ENCODE measurements at places on chromosomes 12 and 14.
A peak's percentile ranks its signal among the peaks of the same experiment; 100 is the strongest.

GRCh38 chr12:105229371-105229770, 6.6 kb downstream of the APPL2 start:
- no peak for DNase-seq

DNA sequence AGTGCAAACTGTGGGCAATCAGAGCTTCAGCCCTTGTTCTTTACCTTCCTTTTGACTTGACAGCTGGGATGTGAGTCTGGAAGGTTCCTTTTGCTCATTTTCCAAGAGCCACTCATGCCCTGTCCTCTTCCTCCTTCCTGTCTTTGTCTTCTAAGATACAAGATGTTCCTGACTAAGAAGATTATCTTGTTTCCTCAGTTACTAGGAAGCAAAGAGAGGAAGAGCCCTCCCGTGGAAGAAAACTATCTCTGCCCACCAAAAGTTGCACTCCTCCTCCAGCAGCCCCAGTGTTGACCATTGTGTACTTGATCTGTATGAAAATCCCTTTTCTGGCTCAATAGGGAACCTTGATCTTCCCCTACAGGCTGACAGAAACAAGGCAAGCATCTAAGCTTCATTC, 138.0 kb downstream of the C12orf75 start:
- no peak for DNase-seq

- no peak for DNase-seq
These were observed 9.7 kb downstream of the SP1 start for GRCh38 chr12:53389702-53390101.

GRCh38 chr14:76767681-76768656, 6.7 kb downstream of the VASH1 start:
- DNase-seq: peak; percentile 24

DNA sequence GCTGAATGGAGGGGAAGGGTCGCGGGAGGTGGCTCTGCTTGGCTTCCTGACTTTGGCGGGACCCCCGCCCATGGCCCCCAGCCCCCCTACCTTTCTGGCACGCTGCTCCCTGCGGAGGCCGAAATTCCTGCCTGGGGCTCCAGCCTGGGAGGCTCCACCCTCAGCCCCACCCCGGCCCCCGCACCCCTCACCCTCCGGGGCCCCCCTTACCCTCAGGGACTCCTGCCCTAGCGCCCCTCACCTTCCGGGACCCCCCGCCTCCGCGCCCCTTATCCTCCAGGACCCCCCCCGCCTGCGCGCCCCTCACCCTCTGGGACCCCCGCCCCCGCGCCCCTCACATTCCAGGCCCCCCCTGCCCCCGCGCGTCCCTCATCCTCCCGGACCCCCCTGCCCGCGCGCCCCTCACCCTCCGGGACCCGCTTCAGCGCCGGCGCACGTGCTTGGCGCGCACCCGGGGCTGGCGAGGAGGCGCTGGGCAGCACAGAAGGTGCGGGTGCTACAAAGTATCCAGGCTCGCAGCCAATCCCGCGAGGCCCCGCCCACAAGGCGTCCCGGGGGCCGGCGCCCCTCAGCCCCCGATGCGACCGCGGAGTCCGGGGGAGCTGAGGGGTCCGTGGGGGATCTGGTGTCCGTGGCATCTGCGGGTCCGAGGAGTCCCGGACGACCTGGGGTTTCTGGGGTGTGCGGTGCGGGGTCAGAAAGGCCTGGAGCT, at the start of gene ANHX:
Gene ANHX (minus strand): TSS at position 477 of the 712 bp plus-strand sequence. CDS start 1,521 bp downstream, outside the sequence.
- DNase-seq: no peak

- DNase-seq: no peak
These were observed 32.1 kb upstream of the SLC38A1 start for GRCh38 chr12:46300910-46301309.

DNA sequence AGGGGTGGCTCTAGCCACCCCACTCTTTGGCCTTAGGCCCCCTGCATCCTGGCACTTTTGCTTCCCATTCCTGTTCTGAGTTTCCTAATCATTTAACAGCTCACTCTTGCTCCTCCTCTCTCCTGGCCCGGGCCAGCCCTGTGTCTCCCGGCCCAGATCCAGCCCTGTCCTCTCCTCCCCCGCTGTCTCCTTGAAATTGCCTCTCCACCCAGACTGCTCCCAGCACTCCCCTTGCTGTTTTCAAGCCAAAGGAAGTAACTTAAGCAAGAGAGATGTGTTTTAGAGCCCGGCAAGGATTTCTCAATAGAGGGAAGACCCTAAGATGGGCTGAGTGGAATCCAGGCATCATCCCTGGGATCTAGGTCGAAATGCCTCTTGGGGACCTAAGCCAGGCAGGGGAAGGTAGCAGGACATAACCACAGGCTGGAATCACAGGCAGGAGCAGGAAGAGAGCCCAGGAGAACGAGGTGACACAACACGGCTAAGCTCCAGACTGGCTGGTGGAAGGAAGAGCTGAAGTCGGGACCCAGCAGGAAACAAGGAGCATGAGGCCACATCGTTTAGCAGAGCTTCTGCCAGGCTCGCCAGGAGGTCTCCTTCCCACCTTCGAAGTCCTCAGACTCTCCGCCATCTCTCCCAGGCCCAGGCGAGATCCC, 2.0 kb upstream of the LRP1-AS start:
- DNase-seq: no peak

- DNase-seq: no peak
These were observed 1.4 kb upstream of the SLC8A3 start for GRCh38 chr14:70190156-70190555.

GRCh38 chr12:1497161-1497560, 97.2 kb downstream of the FBXL14 start:
- DNase-seq: no peak

DNA sequence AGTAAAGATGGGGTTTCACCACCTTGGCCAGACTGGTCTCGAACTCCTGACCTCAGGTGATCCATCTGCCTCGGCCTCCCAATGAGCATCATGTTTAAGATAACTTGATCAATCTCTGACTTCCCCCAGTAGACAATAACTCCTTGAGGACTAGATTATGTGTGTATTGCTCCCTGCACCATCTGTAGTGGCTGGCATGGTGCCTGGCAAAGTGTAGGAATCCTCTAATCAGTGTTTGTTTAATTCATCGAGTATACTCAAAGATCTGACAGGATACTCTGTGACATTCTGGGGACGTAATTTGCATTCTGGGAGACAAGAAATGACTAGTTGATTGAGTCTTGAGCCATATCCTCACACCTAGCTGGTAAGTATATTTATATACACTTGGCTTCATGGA, 873.5 kb upstream of the TMEM132C start:
- no peak for DNase-seq

DNA sequence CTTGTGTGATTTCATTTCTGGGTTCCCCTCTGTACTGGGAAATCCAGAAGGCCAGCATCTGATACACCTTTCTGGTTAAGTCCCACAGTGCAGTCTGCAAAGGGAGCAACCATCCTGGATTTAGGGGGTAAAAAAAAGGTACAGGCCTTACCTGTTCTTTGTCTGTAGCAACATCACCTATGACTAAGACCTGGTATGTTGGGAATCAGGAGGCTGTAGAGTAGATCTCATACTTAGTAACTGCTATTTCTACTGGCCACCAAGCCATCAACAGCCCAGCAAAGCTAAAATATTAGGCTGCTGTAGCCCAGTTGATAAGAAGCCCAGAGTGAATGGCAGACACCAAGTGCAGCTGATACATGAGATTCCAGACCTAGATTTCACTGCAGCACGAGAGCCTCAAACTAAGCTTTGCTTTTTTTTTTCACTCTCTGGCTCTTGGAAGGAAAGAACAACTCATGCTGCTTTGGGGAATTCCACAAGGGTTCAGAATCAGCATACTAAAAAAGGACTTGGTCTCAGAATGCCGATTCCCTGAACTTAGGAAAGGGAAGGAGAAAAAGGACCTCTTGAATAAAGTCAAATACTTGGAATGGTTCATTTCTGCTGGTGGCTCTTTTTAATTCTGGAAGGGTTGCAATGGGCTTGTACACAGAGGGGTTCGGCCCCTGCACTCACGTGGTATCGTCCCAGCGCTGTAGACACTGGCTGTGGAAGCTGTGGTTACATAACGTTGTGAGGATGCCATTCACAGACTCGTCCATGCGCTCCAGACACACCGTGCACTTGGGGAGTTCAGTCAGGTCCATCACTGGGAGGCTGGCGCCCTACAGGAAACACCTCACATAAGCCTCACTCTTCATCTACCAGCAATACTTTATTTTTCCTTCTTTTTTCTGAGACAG, 20.5 kb downstream of the BRAP start:
- no peak for DNase-seq

DNA sequence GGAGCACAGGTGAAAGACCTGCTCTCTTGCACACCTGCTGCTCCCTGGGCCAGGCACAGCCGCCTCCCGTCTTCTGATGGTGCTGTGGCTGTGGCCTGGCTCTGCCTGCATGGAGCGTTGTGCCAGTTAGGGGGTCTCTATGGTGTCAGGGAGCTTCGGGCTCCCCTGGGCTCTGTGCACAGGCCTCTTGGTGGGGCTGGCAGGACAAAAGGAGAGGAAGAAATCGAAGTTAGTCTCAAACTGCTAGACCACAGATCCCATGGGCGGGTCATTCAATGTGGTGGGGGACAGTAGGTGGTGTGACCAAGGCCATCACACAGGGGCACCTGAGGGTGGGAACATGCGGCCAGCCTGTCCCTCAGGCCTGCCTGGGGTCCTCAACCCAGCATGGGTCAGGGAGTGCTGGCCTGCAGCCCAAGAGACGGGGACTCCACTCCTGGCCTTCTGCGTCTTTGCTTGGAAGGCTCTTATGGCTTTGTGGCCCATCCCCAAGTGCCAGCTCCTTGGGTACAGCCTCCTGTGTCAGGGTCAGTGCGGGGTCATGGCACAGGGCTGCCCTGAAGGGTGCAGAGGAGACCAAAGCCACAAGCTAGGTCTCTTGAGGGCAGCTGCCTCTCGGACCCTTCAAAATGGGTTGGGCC, 84.1 kb downstream of the KIF26A start:
- DNase-seq: no peak

DNA sequence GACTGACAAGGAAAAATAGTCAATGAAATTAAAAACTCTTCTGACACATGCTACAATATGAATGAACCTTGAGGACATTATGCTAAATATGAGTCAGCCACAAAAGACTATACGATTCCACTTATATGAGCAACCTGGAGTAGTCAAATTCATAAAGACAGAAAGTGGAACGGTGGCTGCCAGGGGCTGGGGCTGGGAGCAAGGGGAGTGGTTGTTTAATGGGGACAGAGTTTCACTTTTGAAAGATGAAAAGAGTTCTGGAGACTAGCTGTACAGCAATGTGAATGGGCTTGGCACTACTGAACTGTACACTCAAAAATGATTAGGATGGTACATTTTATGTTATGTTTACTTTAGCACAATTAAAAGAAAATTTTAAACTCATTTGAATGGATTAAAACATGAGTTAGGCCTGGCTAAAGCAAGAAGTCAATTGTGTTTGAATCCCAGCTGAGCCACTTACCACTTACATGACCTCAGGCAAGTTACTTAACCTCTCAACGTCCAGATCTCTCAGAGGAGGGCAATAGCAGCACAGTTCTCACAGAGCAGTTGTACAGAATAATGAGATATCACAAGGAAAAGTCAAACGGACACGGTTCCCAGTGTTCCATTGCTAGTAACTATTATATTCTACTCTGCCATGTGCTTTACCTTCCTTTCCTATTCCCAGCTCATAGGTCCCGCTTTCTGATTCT, 102.5 kb downstream of the SPTSSA start:
- no peak for DNase-seq

- DNase-seq: no peak
These were observed 62.9 kb downstream of the GCH1 start for GRCh38 chr14:54839701-54840119.

DNA sequence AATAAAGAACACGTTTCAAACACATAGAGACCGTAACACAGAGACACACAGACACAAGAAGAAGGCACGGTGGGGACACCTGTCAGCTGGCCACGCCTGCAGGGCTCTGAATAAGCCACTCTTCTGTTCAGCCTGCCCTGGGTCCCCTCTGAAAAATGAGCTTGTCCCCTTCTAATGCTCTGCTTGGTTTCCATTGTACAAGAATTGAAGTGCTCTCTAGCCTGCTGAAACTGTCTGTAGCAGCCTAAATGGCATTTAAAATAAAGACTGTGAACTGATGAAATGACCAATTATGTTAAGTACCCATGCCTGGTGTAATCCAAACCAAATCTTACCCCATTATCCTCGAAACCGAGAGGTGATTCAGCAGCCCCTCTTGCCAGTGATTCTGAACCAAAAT, 139.8 kb downstream of the FOXN3 start:
- no peak for DNase-seq

- DNase-seq: no peak
These were observed 2.9 kb downstream of the PHLDA1 start for GRCh38 chr12:76028571-76029277.

- no peak for DNase-seq
These were observed 118.0 kb downstream of the TBX5 start for GRCh38 chr12:114287821-114288525.

DNA sequence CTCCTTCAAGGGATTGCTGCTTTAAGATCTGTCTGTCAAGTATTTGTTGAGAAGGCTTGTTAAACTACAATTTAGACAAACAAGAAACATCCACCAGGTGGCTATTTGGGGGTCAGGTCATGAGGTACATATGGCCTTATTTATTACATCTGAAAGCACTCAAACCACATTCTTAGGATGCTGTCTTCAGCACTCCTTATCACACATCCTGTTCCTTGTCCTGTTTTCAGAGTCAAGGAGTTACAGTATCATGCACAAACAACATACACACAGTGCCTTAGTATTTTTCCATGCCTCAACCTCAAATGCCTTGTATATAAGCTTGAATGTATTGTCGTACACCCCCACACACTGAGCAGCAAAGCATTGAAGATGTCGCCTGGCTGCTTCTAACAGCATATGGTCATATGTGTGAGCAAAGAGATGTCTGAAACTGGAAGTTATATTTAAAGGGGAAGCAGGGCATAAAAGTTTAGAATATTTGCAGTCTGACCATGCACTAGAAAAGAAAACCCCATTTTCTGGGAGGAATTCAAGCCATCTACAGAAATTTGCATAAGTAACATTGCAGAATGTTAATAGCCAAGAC, 83.8 kb downstream of the KCNMB4 start:
- no peak for DNase-seq

- no peak for DNase-seq
These were observed 189.7 kb upstream of the CDKN3 start for GRCh38 chr14:54207075-54207474.

- no peak for DNase-seq
These were observed 249.1 kb upstream of the FAR2 start for GRCh38 chr12:28899951-28900350.

DNA sequence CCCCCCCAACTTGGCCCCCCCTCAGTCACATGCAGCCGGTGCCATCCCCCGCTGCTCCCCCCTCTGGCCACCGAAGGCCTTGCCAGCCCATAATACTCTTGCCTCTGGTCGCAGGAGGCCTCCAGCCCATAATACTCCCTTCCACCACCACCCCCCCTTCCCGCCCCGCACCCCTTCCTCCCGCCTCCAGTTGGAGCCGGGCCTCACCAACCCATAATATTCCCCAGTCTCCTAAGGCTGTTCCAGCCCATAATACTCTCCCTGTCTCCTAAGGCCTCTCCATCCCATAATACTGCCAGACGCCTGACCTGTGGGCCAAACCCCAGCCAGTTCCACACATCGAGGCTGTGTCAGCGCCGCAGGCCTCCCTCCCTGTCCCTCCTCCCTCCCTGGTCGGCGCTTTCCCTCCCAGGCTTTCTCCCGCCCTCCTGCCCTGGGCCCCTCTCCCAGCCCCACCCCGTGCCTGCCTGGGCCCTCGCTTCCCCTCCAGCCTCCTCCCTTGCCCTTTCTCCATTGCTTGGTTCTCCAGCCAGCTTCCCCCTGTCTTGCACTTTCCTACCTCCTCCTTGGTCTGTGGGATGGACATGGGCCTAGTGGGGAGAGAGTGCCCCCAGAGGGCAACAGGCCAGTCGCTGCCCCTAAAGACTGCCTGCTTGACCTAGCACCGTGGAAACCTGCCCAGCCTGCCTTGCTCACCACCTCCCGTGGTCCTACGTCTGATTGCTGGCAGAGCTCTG, 6.8 kb upstream of the CHD4 start:
- DNase-seq: no peak

Measured in effector CD8-positive, alpha-beta T cell (primary cell).